ENCODE measurements at places on chromosomes 13 and 19.
A peak's percentile ranks its signal among the peaks of the same experiment; 100 is the strongest.

GRCh38 chr13:101977475-101977874 lies 424.4 kb downstream of the FGF14 start:
- no peak for DNase-seq

- DNase-seq, result no peak
Observed at GRCh38 chr13:49636705-49637104, 8.4 kb downstream of the ARL11 start.

- DNase-seq, result no peak
Observed at GRCh38 chr19:1070931-1071791, 4.2 kb downstream of the ARHGAP45 start.

DNA sequence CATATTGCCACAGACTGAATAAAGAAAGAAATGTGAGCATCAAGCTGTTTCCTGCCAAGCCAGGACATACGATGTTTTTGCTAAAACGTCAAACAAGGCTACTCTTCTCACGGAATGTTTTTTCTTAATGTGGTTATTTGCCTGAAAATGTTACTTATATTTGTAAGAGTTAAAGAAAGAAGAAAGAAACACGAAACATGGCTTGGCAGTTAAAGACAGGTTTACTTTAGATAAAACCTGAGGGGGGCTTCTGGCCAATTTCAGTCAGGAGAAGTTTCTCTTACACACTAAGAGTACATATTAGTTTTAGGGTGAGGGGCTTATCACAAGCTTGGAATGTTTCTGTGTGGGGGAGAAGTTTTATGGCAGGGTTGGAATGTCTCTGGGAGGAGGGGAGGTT lies 4.4 kb upstream of the OR10H4 start:
- no peak for DNase-seq

DNA sequence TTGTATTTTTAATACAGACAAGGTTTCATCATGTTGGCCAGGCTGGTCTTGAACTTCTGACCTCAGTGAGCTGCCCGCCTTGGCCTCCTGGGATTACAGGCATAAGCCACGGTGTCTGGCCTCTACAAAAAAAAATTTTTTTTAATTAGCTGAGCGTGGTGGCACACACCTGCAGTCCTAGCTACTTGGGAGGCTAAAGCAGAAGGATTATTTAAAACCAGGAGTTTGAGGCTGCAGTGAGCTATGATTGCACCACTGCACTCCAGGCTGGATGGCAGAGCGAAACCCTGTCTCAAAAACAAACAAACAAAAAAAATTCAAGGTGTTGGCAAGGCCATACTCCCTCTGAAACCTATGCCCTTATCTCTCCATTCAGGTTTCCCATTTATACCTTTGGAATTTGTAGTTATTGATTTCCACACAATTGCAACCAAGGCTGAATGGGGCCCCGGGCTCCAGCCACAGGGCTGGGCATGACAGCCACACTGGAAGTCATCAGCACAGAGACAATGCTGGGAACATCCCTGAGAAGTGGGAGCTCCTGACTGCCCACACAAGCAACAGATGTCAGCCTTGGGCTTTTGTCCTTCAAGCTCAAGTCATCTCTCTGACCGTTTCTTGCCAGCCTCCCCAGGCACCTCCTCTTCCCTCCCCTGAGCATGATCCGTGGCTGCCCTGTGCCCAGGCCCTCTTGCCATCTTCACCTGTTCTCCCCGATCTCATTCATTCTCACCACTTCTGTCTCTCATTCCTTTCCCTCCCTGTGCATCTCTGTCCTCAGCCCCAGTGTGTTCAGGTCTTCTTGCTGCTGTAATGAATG lies 27.2 kb upstream of the CALM3 start:
- no peak for DNase-seq

DNA sequence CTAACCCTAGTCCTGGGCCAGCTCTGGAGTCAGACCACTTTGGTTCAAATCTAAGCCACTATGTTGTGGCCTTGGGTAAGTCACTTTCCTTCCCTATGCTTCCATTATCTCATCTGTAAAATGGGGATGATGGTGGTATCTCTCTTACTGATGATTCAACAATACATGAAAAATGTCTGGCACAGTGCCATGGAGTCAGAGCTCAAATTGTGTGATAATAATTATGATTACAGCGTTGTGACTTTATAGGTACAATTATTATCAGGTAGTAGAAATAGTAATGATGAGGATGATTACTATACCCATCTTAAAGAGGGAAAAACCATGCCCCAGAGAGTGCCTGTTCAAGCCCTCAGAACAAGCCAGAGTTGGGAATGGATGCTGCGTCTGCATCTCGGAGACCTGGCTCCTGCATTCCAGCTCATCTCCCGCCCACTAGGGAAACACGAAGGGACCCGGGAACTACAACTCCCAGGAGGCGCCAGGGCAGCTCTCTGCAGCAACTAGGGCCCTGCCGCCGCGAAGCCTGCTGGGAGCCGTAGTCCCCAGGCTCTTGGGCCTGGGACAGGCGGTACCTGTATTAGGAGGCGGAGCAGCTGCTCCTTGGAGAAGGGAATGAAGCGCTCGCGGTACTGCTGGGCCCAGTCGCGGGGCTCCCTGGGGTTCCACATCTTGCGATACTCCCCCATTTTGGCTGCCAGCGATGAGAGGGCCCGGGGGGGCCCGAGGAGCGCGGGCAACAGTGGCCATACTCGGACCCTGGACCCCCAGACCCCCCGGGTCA lies 832 bp downstream of the TMEM143 start:
- DNase-seq, result peak; percentile 97

GRCh38 chr13:72643311-72643989 lies 84.0 kb downstream of the MZT1 start:
- peak; percentile 84 for DNase-seq

DNA sequence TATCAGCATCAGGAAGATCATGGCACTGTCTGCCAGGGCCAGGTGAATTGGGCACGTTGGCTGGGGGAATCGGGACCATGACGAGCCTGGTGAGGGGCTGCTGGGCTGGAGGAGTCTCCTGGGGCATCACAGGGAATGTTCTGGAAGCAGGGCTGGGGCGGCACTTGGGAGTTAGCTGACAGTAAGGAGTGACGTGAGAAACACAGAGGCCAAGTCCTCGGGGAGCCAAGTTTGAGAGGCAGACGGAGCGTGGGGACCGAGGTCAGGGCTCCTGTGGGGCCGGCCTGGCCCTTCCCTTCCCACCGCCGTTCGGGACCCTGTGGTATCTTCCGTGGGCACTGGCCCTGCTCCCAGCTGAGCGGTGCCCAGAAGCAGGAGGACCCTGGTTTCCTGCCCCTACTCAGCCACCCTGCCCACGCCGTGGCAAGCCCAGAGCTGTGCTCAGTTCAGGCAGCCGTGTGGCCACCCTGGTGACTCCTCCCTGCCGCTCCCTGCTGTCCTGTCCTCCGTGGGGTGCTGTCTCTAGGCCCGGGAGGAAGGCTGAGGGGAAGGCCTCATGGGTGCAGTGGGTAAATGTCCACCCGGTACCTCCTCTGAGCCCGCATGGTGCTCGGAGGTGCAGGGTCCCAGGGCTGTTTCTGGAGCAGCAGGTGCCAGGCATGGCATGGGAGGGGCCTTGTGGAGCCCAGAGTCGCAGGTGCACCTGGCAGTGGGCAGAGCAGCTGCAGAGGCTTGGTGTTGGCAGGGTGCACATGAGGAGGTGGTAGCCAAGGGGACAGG lies 25.2 kb downstream of the CRTC1 start:
- DNase-seq, result no peak

DNA sequence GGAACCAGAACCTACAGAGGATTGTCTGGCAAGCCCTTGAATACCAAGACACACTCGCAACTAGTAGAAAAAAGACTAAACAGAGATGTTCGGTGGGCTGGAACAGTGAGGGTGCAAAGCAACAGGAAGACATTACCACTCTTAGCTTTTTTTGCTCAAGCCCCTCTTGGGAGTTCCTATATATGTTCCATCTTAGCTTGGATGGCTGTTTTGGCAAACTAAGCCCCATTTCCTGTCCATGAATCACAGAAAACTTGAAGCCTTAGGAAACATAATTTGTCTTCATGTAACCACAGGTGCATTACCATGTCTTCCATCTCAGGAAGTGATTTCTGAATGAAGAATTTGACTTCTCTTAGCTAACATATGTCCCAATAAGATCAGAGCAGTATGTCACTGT lies 446.3 kb downstream of the OLFM4 start:
- DNase-seq, result no peak

GRCh38 chr19:39448271-39448670 lies 2.9 kb downstream of the SUPT5H start:
- no peak for DNase-seq

GRCh38 chr13:95075506-95075905 lies 225.7 kb downstream of the ABCC4 start:
- no peak for DNase-seq

DNA sequence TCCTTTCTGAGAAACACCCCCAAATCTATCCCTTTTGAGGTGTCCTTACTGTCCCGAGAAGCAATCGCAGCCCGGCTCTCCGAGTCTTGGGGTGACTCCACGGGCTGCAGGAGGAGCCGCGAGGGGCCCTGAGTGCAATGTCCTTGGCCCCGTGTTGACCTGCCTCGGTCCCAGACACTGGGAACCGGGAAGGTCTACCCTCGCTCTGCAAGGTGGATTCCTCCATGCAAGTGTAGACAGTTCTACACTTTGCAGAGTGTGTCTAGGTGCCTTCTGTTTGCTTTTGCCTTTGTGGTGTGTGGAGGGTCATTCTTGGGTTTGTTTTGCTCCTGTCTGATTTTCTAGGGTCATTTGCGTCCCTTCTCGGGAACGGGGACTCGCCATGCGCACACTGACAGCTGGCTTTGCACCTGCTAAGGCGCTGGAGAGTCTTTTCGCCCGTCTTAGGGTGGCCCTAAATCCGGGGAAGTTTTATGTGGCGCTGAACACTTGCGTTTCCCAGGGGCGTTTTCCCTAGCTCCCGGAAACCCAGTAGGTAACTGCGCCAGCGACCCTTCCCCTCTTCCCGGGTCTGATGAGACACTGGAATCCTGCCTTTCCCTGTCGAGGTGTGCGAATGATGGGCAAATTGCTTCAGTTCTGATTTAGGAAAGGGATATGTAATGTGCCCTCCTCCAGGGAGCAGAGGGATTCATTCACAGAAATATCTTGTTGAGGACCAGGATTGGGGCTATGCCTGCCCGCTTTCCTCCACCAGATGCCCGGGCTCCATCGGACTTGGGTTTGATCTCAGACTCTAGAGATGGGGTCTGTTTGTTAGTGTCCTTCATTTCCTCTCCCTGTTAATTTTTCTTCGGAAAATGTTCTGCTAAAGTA lies 755 bp downstream of the SERTM1 start:
- peak; percentile 5 for DNase-seq

DNA sequence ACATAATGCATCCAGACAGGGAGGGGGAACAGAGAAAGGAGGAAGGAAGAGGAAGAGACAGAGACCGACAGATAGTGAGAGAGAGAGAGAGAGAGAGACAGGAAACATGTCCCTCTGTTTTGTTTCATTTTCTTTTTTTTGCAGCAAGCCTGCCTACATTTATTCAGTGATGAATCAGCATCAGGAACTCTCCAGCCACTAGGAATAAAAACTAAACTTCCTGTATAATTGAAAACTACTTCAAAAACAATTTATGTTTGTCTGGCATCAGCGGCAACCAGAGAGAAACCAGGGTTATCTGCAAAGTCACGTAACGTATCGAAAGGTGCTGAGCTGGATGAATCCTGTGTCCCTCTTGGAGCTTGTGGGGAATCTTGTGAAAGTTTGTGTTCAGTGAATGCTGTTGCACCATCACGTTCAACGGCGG lies 148.6 kb upstream of the SOX21 start:
- DNase-seq, result peak; percentile 60

DNA sequence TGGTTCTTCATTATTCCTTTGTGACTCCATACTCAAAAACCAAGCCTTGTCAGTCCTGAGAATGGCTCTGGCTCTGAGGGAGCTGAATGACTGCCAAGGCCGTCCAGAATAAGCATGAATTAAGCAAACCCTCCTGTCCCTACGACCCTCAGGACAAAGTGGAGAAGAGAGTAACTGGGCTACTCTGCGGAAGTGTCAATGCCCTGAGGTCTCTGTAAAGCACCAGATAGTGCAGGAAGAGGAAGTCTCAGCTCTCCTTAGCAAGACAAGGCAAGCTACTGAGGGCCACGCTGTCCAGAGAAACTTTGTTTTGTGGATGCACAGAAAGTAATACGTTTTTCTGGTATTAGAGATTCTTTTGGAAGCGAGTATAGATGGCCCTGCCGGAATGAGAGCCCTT lies 94.1 kb downstream of the RNASEH2B start:
- peak; percentile 15 for DNase-seq

- no peak for DNase-seq
Observed at GRCh38 chr19:12314553-12314952, 18.9 kb downstream of the ZNF563 start.

DNA sequence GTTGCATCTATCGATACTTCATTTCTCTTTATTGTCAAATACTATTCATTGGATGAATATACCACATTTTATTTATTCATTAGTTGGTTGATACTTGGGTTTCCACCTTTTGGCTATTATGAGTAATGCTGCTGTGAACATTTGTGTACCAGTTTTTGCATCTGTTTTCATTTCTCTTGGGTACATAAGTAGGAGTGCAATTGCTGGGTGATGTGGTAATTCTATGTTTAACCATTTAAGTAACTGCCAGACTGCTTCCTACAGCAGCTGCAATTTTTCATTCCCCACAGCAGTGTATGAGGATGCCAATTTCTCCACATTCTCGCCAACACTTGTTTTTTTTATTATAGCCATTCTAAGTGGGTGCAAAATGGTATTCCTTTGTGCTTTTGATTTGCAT lies 2.6 kb downstream of the KCNJ14 start:
- no peak for DNase-seq

GRCh38 chr13:52393572-52394357 lies 12.2 kb downstream of the THSD1 start:
- no peak for DNase-seq

GRCh38 chr13:19759669-19760068 lies 23.1 kb downstream of the PSPC1 start:
- no peak for DNase-seq

DNA sequence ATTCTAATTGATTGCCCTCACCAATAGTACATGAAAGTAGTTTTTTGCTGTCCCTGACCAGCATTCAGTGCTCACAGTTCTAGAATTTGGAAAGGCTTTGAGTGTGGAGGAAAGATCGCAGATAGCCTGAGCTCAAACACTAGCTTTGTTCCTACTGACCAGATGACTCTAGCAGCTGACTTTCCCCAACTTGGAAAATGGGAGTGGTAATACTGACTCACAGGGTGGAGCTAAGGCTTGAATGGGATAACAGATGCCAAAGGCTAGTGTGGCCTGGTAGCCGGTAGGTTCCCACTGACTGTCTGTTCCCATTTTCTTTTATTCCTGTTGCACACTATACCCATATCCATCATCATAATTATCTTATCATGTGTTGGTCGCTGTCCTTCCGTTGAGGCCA lies 3.7 kb downstream of the ZSCAN22 start:
- DNase-seq, result no peak

GRCh38 chr13:75491376-75491775 lies 9.4 kb upstream of the TBC1D4 start:
- no peak for DNase-seq

GRCh38 chr19:36060430-36060829 lies 5.7 kb downstream of the WDR62 start:
- peak; percentile 53 for DNase-seq

All from hematopoietic multipotent progenitor cell treated with erythropoietin and hydrocortisone succinate and interleukin-3 and kit ligand, for 4 days (in vitro differentiated cells).